ENCODE measurements at places on chromosomes 5 and 9.

DNA sequence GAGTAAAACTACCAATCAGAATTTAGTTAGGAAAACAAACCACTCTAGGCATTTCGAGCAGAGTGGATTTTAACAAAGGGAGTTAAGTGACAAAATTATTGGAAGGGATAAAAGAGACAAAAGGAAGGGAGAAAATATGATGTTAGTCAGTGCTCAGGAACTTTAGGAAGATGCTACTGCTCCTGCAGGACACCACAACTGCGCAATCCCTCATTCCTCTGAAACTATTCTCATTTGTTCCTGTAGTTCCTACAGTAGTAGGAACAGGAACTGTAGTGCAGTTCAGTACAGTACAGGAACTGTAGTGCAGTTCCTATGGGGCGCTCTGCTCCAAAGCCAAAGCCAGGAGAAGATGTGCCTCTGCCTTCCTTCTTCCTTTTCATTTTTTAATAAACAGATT, 29.9 kb upstream of the MEGF10 start:
- no peak for DNase-seq

GRCh38 chr5:92518318-92518904, 1062.6 kb downstream of the NR2F1-AS1 start:
- no peak for DNase-seq

DNA sequence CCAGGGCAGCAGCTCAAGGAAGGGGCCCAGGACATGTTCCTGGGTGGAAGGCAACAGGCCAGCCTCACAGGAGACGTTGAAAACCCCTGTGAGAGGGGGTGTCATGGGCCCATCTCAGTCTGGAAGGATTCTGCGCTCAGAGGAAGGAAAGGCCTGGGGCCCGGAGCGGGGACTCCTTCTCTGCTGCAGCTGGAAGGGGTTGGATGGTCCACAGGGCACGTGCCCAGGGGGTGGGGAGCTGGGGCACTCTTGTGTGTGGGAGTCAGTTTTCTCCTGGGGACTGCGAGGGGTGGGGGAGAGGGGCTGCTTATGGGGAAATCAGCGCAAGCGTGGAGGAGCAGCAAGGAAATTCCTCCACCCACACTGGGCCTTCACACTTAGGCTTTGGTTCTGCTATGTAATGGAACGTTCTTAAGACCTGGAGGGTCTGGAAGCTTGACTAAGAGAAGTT, 2.9 kb upstream of the LPCAT1 start:
- peak; percentile 22 for DNase-seq

DNA sequence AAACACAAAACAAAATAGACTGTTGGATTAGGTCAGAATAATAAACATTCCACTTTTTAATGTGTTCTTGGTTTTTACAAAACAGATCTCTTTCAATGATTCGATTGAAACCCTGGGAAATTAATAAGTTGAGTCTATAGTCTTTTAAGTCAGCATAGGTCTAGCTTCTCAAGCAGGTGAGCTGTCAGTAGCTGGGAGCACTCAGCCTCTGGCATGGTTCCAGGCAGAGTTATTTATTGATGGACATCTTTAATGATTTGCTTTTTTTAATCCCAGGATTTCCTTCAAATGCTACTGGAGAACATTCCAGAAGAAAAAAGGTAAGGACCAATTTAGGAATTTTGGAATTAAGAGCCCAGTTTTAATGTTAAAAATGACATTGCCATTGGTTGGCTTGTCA, 241.0 kb downstream of the AOPEP start:
- no peak for DNase-seq

GRCh38 chr9:134043531-134043988, 18.3 kb downstream of the BRD3OS start:
- DNase-seq, result no peak

DNA sequence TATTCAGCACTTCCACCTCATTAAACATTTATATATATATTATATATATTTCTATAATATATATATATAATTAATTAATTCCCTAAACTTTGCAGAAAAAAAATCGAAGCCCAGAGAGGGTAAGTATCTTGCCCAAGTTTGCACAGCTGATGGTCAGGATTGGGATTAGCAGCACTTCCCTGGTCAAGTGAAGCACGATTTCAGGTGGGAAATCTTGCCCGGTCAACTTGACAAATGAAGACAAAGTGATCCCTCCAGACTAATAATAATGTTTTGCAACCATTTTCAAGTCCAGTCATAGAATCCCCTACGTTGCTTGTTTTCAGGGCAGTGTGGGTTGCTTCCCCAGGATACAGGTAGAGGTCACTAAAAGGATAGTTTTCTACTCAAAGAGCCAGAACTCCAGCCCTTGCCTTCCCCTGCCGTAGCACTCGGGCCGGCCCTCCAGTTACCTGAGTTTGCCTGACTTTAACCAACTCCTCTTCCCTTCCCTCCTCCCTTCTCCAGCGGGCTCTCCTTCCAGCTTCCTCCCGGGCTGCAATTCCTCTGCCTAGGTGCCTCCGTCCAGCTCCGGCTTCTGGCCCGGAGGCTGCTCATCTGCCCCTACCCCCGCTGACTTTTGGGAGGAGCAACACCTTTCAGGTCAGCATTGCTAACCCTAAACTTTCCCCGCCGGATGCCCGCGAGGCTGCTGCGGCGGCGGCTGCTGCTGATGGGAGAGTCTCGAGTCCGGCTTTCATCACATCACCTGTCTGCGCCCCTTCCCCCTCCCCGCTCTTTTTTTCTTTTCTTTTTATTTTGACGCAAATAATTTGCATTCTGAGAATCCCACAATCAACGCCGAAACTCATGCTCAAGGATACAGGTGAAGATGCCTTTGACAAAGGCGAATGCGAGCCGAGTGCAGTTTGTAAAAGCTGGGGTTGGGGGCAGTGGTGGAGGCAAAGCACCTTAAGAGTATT, 930 bp downstream of the PRLR start:
- peak; percentile 25 for DNase-seq

DNA sequence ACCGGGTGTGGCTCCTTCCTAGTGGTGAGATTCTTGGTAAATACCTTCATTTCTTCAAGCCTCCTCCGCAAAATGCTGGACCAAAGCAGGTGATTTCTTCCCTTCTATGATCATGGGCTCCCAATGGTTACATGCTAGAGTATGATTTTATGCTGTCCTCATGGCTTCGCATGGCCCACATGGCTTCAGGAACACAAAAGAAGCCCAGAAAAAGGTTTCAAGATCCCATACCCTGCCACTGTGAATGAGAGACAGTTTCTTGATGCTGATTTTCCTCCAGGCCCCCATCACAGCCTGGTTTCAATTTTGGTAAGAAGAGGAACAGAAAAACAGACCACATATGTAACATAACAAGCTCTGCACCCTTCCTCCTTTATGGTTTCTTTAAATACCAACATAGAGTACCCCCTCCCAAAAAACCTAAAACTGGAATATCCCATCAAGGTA, 2.4 kb upstream of the RXFP3 start:
- no peak for DNase-seq

GRCh38 chr9:96323169-96323568, 21.2 kb upstream of the HSD17B3 start:
- DNase-seq, result no peak

- peak; percentile 59 for DNase-seq
Measured at GRCh38 chr9:110058304-110058953, 149.5 kb downstream of the C9orf152 start.

GRCh38 chr9:116941266-116941665, 254.2 kb downstream of the TRIM32 start:
- DNase-seq, result no peak

DNA sequence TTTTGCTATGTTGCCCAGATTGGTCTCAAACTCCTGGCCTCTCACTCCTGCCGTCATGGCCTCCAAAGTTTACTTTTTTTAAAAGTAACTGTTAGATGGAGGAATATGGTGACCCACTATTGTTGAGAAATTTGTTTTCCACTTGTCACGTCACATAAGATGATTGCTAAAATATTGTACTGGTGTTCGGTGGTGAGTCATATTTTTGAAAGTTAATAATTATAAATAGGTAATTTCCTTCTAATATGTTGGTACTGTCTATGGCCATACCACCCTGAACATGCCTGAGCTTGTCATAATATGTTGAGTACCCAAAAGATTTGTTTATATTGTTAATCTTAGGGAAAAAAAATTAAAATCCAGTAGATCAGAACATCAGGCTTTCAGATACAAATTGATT, 22.6 kb downstream of the RMI1 start:
- DNase-seq, result no peak

- no peak for DNase-seq
Measured at GRCh38 chr5:83548581-83548980, 77.0 kb downstream of the VCAN start.

GRCh38 chr5:61130289-61130688, 32.0 kb downstream of the SMIM15 start:
- DNase-seq, result no peak

GRCh38 chr5:102678267-102679058, 76.6 kb upstream of the PAM start:
- DNase-seq, result no peak

- DNase-seq, result no peak
Measured at GRCh38 chr9:119677811-119678505, 308.7 kb upstream of the BRINP1 start.

- no peak for DNase-seq
Measured at GRCh38 chr5:130687085-130687733, 477.8 kb downstream of the HINT1 start.

- no peak for DNase-seq
Measured at GRCh38 chr5:17748201-17748600, 113.9 kb downstream of the TAF11L14 start.

DNA sequence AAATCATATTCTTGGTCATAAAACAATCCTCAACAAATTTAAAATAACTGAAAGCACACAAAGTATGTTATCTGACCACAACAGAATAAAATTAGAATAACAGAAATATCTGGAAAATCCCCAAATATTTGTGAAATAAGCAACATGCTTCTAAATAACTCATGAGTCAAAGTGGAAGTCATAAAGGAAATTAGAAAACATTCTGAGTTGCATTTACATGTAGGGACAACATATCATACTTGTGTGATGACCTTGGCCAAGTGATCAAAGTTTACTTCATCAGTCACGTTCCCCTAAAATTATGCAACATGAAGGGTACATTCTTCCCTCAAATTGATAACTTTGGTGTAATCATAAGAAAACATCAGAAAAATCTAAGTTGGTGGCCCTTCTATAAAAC, 64.7 kb downstream of the CSF2 start:
- DNase-seq, result no peak

GRCh38 chr5:62100201-62100600, 205.8 kb upstream of the KIF2A start:
- no peak for DNase-seq

GRCh38 chr9:112647596-112647995, 70.3 kb downstream of the INIP start:
- DNase-seq, result no peak

DNA sequence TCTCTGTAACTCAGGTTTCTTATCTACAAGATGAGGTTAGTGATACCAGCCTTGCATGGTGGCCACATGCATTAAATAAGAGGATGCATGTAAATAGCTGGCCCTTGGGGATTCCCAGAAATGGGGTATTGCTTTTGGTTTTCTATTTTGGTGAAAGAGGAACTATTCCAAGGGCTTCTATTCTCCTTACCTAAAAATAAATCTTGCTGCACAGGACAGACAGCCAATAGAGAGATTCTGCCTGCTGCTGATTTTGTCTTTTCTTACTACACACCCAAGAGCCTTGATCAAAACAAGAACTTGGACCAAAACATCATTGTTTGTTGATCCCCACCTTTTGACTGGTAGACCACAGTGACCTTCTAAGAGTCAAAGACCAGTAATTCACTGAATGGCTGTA, 161.8 kb downstream of the PJA2 start:
- no peak for DNase-seq

GRCh38 chr5:173501922-173502321, 114.5 kb downstream of the BOD1 start:
- DNase-seq, result no peak

- DNase-seq, result no peak
Measured at GRCh38 chr5:9468060-9468388, 77.9 kb downstream of the SEMA5A start.

DNA sequence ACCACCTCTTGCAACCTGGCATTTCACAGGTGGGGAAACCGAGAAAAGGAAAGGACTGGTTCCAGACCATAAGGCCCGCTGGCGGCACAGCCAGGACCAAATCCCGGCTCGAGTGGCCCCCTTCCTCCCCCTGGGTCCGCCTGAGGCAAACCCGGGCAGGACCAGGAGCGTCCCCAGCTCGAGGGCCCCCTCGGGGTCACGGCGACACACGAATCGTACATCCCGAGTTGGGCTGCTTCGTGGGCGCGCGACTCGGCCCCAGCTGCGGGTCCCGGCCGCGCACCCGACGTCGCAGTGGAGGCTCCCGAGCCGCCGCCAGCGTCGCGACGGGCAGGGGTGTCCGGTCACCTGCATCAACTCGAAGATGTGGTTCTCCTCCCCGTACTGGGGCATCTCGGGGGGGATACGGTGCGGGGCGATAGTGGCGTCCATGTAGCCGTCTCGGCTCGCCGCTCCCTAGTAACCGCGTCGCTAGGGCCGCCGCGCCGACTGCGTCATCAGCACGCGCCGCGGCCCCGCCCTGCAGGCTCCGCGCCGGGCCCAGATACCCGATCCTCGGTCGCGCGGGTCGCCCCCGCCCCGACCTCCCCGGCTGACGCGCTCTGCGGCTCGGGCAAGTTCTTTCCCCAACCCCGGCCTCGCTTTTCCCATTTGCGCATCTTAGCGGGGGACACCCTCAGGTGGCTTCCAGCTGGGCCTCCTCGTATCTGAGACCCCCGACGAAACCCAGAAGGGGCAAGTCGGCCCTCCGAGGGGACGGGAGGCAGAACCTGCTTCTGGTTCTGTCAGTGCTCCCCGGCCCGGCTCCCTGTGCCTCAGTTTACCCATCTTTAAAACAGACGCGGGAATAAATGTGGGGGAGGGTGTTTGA, at the start of gene AK8:
Gene AK8 (minus strand): TSS at position 461 of the 871 bp plus-strand sequence. CDS start 29 bp downstream, at position 432.
- peak; percentile 84 for DNase-seq

DNA sequence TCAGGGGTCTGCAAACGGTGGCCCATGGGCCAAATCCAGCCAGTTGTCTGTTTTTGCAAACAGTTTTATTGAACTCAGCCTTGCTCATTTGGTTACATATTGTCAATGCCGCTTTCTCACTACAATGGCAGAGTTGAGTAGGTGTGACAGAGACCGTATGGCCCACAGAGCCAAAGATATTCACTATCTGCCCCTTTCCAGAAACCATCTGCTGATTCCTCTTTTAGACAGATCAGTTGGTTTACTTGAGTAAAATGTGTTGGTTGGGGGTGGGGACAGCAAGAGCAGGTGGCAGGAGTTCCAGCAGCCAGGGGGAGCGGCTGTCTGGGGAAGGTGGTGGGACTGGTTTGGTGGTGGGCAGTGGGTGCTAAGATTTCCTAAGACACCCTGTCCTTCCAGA, 54.8 kb downstream of the COL27A1 start:
- DNase-seq, result no peak
